Stimulated activated CD4-positive, alpha-beta T cell treated with anti-CD3 and anti-CD28 coated beads, TNF-alpha, amount 100 ng/mL, for 4 hours (primary cell): ENCODE measurements at places on chromosomes 2 and 18.

DNA sequence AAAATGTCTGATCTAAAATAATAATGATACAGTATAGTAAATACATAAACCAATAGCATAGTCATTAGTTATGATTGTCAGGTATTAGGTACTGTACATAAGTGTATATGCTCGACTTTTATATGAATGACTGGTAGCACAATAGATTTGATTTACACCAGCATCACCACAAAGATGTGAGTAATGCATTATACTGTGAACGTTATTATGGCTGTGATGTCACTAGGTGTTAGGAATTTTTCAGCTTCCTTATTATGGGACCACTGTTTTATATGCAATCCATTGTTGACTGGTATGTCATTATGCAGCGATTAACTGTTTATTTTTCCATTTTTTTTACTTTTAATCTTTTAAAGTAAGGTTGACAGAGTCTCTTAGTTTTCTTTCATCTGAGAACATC lies 23.7 kb downstream of the ATP9B start:
- no peak for DNase-seq

DNA sequence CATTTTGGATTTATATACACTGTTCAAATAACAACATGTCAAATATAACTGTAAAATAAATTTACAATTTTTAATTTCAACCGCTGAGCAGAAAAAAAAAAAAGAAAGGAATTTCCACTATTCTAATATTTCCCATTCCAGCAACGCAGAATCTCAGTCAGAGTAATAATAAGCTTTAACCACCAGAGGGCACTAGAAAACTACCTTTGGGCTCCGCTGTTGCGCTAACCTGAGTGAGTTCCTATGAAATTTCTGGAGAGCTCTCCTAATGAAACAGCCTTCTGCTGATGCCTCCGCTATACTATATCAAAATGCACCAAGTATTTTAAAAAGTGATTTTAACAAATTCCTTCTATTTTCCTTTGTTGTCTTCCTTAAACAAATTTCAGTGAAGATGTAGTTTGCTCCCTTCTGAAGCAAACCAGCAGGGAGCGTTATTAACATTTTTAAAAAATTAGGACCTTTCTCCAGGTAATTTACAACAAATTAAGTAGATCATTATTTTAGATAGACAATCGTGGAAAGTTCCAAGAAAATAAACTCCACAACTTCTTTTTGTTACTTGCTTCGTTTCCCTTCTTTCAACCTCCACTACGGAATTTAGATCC lies 23.0 kb downstream of the ERMN start:
- no peak for DNase-seq

DNA sequence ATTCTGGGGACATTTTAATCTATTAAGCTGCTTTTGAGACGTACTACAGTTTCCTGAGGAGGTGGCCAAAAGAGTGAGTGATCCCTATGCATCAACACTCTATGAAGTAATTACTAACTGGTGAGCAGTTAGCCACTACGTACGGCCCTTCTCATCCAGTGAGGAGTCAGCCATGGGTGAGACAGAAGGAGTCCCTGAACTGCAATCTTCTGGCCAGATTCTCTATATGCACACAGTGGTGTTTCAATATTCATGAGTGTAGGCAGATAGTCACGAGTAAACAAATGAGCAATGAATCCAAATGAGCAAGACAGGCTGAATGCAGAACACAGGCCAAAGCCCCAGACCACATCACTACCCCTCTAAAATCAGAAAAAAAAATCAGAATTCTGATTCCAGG lies 29.8 kb upstream of the TMEM214 start:
- DNase-seq, result no peak

GRCh38 chr2:206642075-206643025 lies at the start of gene FAM237A:
Gene FAM237A (plus strand): TSS chr2:206642487. CDS start chr2:206644237, 1,750 bp downstream.
- no peak for DNase-seq

DNA sequence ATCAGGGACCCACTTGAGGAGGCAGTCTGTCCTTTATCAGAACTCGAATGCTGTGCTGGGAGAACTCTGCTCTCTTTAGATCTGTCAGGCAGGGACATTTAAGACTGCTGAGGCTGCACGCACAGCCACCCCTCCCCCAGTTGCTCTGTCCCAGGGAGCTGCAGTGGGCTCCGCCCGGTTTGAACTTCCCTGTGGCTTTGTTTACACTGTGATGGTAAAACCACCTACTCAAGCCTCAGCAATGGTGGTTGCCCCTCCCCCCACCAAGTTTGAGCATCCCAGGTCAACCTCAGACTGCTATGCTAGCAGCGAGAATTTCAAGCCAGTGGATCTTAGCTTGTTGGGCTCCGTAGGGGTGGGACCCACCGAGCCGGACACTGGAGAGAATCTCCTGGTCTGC lies 11.8 kb upstream of the LHCGR start:
- DNase-seq, result no peak

GRCh38 chr2:187774551-187775071 lies 220.4 kb upstream of the TFPI start:
- no peak for DNase-seq

DNA sequence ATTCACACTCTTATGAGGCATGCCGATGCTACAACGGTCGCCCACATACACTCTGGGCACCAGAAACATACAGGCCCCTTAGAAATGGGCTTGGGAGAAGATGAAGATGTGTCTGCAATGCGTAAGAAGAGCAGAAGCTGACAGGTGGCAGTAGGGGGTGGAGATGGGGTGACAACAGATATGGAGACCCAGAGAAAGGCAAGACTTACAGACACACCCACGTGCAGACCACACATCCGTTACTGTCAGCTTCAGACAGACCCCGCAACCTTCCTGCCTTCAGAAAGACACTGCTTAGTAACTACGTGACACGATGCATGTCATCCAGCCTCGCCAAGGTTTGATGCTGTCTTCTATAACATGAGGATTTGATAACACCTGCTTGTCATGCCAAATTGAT lies 89.5 kb downstream of the ZFP36L2 start:
- no peak for DNase-seq

DNA sequence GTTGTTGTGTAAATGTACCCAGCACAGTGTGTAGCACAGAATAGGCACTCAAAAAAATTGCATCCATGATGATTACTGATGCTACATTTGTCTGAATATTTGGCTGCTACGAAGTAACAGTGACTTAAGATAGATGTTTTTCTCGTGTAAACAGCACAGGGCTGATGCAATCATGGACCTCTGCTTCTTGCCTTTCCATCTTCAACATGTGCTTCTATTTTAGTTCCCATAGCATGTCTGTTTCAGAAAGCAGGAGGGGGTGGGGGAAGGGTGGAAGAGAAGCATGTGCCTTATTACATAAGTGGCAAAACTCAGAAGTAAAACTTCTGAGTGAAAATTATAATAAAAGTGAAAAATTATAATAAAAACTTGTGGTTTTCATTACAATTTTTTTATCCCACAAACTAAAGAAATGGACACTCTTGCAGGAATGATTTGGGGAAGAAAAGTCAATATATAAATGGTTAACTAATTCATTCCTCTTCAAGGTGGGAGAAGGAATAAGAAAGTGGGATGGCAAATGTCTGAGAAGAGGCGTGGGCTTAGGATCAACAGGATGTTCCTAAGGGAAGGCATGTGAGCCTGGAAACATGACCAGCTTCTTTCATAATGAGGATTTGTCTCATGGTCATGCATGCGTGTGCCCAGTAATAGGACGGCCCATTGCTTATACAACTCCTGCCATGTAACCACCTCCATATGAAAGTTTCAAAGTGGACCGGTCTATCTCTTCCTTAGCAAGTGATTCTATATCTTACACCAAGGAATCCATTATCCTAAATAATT lies 27.2 kb downstream of the CCBE1 start:
- no peak for DNase-seq

DNA sequence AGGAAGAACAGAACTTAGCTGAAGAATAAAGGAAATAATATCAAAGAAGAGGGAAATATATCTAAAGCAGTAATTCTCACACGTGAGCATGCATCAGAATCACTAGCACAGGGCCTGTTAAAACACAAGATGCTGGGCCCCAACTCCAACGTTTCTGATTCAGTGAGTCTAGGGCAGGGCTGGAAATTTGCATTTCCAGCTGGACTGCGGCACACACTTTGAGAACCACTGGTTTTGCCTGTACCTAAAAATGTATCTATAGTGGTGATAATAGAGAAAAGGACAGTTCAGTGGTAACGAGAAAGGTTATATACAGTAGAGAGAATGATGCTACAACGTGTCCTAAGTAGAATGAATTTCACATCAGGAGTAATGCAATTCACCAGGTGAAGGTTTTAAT lies 11.2 kb downstream of the REV1 start:
- no peak for DNase-seq

DNA sequence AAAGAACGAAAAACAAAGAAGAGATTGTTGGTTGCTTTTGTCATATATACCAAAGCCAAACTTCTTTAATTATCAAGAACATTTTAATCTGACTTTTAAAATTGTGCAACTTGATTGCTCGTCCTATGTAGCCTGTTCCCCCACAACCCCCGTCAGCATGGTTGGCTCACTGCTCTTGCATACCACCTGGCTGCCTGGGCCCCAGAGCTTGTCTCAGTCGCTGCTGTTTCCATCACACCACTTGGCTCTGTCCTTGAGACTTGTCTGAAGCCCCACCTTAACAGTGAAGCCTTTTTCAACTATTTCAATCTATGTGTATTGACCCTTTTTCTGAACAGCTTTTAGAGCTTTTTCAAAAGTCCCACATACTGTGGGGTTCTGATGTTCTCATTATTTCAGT lies 270.8 kb downstream of the ZNF407 start:
- DNase-seq, result no peak

- no peak for DNase-seq
Observed at GRCh38 chr2:18551169-18551568, 9.3 kb downstream of the RDH14 start.

DNA sequence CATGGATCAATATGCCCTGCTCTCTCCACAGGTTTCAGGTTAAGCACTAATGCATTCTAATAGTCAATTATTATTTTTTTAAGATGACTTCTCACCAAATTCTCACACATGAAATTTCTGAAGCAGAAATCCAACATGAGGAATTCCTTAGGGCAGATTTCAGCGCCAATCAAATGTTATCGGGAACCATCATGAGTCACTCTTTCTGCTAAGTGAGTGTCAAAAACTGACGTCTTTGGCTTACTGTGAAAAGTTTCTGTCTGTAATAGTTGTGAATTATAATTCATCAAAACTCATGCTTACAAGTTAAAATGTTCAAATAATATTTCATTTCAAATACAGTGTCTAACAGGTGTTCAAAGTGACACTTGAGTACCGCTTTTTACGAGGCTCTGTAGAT lies 1038.6 kb downstream of the SOCS6 start:
- DNase-seq, result no peak

GRCh38 chr2:201754717-201755415 lies 25.9 kb downstream of the ALS2 start:
- DNase-seq, result no peak

- no peak for DNase-seq
Observed at GRCh38 chr2:60641811-60642788, 88.6 kb upstream of the BCL11A start.

DNA sequence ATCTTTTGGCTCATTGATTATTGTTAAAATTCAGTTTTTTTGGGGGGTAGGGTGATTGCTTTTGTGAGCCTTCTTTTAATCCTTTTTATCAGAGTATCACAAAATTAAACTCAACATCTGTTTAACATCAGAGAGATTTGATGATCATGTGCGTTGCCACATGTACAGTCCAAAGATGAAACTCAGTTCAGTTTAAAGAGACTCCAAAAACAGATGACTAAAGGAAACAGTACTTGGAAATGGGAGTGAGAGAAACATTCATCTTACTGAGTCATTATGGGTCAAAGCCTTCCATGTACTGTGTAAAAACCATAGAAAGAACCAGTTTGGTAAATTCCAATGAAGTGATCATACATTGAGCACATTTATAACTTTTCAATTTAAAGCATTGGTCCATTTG lies 53.0 kb downstream of the LYPD6 start:
- no peak for DNase-seq
